Thoracic aorta (tissue), 2 donors: ENCODE measurements at places on chromosomes 3 and 15. TPM values are rescaled to one million over a fixed set of nuclear protein-coding genes. Genes with fewer than 3 reads are reported as not detected.
A peak's percentile ranks its signal among the peaks of the same experiment; 100 is the strongest.

DNA sequence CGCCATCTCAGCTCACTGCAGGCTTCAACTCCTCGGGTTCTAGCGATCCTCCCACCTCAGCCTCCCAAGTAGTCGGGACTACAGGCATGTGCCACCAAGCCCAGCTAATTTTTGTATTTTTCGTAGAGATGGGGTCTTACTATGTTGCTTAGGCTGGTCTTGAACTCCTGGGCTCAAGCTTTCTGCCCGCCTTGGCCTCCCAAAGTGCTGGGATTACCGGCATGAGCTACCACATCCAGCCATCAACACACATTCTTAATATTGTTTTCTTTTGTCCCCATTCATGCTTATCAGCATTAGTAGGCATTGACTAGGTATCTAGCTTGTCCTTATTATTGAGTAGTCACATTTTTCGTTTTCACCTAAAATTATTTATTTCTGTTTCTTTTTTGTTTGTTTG, 168.3 kb downstream of the GHSR start:
- no peak for DNase-seq
- H3K4me1 ChIP-seq = peaks cover 85% of the 10 kb centered on the region
- no peak overlapping the region for H3K4me3 ChIP-seq
- H3K27me3 ChIP-seq = no peaks in the 10 kb centered on the region
- peak overlapping the region; percentile 67 for H3K27ac ChIP-seq

DNA sequence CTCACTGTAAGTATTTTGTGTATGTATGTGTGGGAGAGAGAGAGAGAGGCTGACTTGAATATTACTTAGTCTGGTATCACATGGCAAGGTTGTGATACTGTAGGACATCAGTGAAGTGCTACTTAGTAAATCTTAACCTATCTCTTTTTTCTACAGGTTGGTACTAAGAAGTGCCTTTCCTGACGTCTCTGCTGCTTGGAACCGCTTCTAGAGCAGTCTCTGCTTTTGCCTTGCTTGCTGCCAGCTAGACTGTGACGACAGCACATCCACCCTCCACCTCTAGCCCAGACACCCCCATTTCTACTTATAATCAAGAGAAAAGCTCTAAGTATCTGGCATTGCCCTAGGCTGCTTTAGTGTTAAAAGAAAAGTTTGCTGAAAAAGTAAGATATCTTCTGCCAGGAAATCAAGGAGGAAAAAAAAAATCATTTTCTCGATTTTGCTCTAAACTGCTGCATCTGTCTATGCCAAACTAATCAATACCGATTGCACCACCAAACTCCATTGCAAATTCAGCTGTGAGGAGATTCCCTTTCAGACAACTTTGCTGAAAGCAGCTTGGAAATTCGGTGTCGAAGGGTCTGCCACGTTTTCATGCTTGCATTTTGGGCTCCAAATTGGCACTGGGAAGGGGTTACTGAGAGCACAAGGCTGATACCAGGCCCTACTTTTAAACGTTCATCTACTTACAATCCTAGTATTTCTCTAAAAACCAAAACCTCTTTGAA, 30.7 kb downstream of the MBNL1 start:
- no peaks in the 10 kb centered on the region for H3K27me3 ChIP-seq
- H3K4me3 ChIP-seq = peak overlapping the region; percentile 67
- peak overlapping the region; percentile 62 for H3K27ac ChIP-seq
- peaks cover 70% of the 10 kb centered on the region for H3K4me1 ChIP-seq

DNA sequence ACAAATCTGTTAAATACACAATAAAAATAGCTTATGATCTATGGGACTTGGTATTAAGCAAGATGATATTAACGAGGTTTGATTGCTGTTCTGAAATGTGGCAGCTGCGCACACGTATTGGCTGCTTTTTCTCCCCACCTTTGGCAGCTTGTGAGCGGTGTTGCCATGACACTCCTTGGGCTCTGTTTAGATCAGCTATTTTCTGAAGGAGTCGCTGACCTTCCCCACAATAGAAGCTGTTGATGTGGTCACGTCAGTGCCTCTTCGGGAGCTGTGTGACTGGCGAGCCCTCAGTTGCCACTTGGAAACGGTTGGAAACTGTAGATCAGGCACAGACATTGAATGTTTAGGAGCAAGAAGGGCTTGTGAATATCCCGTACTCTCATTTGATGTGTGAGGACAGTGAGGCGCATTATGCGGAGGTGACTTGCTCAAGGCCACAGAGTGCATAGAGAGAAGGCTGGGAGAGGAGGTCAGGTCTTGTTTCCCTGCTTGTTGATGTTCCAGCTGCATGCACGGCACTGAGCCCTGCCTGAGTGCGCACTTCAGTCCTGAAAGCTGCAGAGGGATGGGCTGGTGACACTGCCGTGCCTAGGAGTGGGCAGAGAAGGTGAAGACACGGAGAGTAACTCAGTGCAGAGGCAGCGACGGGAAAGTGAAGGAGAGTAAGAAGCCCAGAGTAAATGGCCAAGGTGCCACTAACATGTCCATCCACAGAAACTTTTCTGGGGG, 198.4 kb downstream of the LPP start:
- H3K4me3 ChIP-seq = no peak overlapping the region
- DNase-seq = no peak
- H3K4me1 ChIP-seq = peaks cover 64% of the 10 kb centered on the region
- H3K36me3 ChIP-seq = no peaks in the 10 kb centered on the region
- H3K27me3 ChIP-seq = no peaks in the 10 kb centered on the region
- H3K27ac ChIP-seq = no peak overlapping the region

DNA sequence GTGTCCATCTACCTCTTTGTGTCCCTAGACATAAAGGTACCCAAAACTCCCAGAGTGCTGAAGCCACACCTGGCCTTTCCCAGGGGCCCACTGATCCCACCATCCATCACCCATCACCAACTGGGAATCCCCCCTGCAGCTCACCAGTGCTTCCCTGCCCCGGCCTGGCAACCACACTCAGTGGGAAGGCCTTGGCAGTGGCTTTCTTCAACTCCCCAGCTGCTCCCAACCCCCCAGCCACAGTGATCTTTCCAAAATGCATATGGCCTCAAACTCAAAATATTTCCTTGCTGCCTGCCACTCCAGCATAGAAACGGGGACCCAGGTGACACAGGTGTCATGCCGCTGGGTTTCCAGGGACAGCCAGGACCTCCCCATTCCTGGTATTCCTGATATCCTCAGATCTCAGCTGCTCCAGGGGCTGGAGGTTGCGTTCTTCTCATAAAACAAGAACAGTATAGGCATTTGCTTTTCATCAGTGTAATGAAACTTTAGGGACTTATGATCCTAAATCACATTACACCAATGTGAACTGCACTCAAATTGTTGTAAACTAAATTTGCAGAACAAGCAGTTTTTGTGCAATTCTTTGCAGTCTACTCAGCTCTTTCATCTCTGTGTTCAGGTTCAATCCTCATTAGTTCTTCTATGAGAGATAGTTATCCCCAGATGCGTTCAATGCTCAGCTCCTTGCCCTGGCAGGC, 1.3 kb downstream of the OCA2 start:
- no peaks in the 10 kb centered on the region for H3K27me3 ChIP-seq
- H3K36me3 ChIP-seq = no peaks in the 10 kb centered on the region
- H3K4me3 ChIP-seq = peak overlapping the region; percentile 78
- H3K4me1 ChIP-seq = peaks cover 60% of the 10 kb centered on the region
- H3K27ac ChIP-seq = peak overlapping the region; percentile 96

GRCh38 chr15:97929456-97930229, 30.9 kb upstream of the ARRDC4 start:
- H3K36me3 ChIP-seq = no peaks in the 10 kb centered on the region
- H3K27ac ChIP-seq = no peak overlapping the region
- no peak overlapping the region for H3K4me3 ChIP-seq
- H3K27me3 ChIP-seq = no peaks in the 10 kb centered on the region
- no peaks in the 10 kb centered on the region for H3K4me1 ChIP-seq

DNA sequence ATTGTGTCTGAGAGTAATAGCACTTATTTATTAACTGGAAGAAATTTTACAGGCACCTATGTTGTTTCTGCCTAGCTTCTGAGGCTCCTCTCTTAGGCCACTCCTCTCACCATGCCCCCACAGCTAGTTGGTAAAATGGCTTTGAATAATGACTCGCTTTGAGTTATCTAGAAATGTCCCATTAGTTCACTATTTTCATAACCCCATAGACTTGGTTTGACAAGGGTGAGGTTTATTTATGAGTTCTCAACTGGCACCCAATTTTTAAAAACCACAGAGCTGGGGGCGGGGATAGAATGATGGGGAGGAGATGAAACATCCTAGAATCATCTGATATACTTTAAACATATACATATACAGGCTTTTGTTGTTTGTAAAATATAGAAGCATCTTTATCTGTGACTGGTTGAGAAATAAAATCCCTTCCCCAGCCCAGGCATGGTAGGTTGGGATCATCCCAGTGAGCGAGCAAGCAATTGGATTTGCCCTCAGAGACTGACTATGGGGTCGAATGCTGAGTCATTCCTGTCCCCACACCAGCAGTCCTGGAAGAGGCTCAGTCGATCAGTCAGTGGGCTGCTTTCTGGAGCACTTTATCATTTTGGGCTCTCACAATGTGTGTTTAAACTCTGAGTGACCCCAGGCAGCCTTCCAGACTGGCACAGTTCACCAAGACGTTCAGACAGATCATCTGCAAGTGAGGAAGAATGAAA, 60.2 kb upstream of the TSEN2 start:
- no peaks in the 10 kb centered on the region for H3K36me3 ChIP-seq
- H3K4me3 ChIP-seq = no peak overlapping the region
- H3K4me1 ChIP-seq = peaks cover 20% of the 10 kb centered on the region
- no peak for DNase-seq
- no peaks in the 10 kb centered on the region for H3K27me3 ChIP-seq

DNA sequence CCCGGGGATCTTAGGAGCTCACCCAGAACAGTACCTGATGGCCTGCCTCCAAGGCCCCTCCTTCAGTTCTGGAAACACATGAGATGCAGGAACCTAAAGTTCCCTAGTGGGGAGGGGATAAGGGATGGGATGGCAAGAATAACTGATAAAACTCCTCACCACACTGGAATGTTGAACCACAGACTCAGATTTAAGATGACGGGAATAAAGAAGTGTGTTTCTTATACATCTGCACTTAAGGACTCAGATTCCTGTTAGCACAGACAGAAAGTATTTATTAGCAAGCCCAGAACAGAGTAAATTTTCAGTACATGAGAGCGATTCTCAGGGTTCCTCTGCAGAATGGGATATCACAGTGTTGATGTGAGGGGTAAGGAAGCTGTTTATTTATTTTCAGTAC, 245.2 kb downstream of the TLE3 start:
- no peaks in the 10 kb centered on the region for H3K27me3 ChIP-seq
- H3K4me3 ChIP-seq = no peak overlapping the region
- no peak overlapping the region for H3K27ac ChIP-seq
- DNase-seq = no peak

DNA sequence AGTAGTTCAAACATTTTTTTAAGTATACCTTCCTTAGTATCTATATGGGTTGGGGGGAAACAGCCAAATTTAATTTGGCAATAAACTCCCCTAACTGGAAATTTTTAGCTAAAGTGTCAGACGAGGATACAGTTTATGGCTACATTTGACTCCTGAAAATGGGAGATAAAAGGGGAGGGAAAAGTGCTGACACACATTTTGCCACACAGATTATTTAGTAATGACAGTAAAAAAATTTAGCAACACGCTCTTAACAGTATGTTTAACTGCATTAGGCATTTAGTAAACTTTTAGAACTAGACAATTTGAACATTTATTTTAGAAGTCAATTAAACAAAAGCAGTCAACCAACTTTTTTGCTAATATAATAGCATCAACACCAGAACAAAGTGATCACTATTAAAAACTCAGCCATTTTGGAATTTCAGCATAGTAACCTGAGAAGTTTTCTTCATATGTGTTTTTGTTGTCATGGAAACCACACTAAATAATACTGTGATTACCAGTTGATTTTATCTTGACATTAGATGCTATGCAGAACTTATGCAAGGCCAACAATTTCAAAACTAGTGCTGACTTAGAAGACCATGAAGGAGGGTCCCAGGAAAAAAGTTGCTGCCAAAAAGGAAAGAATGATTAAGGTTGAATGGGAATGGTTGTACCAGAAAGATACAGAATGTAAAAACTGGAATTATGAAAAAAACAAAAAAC, 47.0 kb upstream of the TFG start:
- H3K27me3 ChIP-seq = no peaks in the 10 kb centered on the region
- DNase-seq = no peak
- no peak overlapping the region for H3K4me3 ChIP-seq

Gene PLD1
- 51.3 TPM for total RNA-seq
